ENCODE measurements at places on chromosomes 4 and X.

GRCh38 chr4:183837222-183837621, 67.9 kb upstream of the STOX2 start:
- DNase-seq, result no peak

GRCh38 chr4:105845559-105845958, 49.7 kb upstream of the NPNT start:
- no peak for DNase-seq

DNA sequence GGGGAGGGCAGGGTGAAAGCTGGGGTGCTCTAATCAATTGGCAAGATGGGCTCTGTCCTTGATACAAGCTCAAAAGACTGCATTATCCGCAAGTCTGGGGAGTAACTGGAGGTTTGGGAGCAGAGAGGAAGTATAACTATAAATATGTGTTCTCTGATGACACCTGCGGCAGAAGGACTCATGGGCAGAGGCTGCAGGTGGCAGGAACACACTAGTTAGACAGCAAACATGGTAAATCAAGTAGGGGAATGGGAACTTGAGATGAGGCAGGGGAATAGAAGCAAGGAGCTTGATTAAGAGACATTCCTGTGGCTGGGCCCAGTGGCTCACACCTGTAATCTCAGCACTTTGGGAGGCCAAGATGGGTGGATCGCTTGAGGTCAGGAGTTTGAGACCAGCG, 30.3 kb downstream of the SH3KBP1 start:
- DNase-seq, result no peak

DNA sequence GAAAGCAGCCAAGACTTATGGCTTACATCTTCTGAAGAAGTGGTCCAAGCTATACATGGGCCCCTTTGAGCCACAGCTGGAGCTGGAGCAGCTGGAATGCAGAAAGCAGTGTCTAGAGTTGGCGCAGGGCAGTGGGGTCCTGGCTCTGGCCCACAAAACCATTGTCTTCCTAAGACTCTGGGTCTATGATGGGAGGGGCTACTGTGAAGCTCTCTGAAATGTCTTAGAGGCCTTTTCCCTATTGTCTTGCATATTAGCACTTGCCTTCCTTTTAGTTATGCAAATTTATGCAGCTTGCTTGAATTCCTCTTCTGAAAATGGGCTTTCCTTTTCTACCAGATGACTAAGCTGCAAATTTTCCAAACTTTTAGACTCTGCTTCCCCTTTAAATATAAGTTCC, 15.3 kb downstream of the NPY1R start:
- DNase-seq, result no peak

DNA sequence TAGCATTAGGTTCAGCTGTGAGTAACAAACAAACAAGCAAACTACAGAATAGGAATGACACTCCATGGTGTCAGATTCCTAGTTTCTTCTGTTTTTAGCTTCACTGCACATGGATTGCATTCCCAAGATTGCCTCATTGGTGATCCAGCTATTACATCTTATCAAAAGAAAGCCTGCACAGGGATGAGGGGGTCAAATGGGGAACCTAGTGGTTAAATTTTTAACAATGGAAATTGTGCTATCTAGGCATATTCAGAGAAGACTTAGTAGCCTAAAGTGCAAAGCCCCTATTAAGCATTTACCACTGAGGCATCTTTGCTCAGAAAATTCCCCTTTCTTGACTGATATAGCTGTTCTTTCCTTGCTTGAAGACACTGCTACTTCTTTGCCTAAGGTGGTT, 3.9 kb upstream of the TTC29 start:
- no peak for DNase-seq

GRCh38 chrX:123193101-123193500, 9.0 kb downstream of the GRIA3 start:
- DNase-seq, result no peak

DNA sequence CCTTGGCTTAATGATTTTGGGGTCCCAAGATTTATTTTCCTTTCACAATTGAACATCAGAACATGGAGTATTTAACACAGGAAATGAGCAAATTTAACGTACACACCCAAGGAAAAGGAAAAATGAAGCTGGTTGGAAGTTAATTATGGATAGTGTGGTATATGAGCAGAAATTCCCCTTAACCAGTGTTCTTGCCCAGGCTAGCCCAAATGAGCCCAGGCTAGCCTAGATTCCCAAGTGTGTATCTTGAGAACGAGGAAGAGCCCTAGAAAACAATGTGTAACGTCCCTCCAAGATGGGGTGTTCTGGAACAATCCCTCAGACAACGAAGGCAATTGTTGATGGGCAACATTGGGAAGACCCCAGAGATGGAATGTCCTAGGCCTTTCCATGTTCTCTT, 33.7 kb downstream of the XG start:
- no peak for DNase-seq

DNA sequence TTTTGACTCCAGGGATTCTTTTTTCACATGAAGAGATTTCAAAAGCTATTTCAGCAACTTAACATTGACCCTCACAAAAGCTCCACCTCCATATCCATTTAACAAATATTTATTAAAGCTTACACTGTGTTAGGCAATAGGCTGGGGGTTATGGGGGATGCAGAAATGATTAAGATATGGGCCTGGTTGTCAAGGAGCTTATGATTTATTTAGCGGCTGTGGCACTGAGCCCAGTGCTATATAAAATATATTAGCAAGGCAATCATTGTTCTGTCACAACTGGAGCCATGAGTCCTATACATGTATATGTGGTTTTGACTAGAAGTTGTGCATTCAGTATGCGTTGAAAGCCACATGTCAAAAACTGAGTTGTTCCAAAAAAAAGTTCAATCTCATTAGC, 131.1 kb downstream of the GPC3 start:
- DNase-seq, result no peak

DNA sequence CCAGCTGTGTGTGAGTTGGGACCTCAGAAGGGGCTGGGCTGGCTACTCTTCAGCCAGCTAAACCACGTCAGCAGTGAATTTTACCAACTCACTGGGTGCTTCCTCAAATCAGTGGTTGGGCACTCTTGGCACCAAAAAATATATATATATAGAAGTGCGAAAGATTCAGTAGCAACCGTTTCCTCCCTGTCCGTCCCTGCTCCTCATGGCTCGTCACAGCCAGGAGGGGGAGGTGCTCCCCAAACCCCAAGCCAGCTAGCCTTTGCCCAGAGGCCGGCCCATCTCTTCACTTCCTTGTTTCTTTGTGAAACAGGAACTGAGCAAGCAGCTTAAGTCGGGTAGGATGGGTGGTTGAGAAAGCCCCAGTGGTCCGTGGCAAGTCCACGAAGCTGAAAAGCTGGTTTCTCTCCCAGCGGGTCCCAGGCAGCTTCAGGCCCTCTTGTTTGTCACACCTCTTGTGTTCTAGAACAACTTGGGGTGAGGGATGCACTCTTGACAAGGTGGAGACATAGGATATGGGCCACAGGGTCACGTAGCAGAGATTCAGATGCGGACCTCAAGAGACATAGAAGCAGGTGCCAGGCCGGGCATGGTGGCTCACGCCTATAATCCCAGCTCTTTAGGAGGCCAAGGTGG, 6.8 kb upstream of the SASH3 start:
- DNase-seq, result no peak

DNA sequence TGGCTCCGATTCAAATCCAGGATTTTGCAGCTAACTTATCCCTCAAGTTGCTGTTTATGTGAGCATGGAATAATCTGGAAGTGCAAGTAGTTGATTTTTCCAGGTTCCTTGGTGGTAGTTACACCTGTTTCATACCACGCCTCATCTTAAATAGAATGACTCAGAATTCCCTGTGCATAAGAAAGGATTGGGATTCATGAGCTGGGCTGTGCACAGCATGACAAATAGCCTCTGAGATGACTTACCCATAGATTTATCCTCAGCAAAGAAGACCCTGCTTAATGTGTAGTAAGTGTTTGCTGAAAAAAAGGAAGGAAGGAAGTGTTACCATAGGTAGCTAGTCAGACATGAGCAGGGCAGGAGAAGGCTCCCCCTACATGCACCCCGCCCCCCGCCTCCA, 777.7 kb upstream of the ADGRL3 start:
- DNase-seq, result no peak

GRCh38 chr4:72569719-72570235, 756 bp upstream of the ADAMTS3 start:
- DNase-seq, result no peak

GRCh38 chrX:131621650-131622049, 77.8 kb downstream of the OR13H1 start:
- no peak for DNase-seq

DNA sequence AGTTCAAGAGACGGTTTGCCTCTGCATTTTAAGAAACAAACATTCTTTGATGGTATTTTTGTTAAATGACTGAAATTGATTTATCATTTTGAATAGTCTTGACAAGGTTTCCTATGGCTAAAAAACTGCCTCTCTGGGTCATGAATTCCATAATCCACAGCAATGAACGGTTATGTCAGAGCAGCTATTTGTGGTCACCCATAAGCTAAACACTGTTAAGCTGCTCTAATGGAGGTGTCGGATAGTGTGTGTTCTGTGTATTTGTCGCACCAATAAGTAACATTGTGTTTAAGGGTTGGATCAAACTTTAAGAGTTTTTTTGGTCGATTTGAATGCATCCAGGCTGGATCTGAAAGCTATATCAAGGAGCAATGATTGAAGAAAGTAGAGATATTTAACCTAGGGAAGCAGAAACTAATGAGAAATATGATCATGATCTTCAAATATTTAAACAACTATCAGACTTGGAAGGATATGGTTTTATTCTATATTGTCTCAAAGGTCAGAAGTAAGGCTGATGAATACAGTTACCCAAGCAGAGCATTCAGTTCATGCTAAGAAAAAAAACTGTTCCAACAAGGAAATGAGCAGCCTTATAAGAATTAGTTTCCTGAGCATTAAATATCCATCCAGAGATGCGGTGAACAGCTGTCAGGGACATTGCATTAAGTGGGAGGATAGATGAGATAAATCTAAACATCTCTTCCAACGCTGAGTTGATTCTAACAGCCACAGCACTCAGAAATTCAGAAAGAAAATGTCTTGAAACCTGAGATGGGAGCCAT, 232.3 kb upstream of the RPS6KA3 start:
- DNase-seq, result no peak

Measured in NCI-H1930 (cell line).